Right renal pelvis (tissue), 4 donors: ENCODE measurements at places on chromosomes 1 and 21.

- no peak for DNase-seq
Observed at GRCh38 chr1:107810291-107810951, 154.6 kb downstream of the VAV3 start.

DNA sequence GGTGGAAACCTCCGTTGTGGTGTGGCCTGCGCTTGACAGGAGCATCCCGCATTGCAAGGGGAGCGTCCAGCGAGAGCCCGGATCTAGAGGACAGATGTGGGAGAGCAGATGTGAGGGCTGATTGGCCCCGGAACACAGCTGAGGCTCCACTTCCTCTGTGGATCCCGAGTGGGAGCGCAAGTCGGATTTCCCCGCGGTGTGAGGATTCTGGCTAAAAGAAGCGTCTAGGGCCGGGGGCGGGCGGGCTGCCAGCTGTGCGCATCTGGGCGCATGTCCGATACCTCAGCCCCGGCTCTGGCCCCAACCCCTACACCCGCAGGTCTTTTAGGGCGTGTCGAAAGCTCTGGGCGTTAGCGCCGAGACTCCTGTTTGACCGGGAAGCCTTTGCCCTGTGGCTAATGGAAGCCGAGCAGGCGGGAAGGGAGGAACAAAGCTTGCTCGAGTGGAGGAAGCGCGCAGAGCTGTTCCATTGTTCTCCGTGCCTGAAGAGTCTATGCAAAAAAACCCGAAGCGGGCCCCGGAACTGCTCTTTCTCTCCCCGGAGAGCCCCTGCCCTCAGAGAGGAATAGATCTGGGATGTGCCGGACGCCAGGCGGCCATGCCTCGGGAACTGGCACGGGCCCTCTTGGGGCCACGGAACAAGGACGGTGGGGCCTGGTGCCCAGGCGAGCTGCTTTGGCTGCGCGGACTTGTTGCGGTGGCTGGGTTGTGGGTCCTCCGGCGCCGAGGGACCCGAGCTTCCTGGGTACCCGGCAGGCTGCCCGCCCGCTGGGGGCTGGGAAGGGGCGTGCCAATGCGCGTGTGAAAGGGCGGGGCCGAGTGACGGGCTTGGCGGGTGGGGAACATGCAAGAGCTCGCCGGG, 111.1 kb downstream of the NAV1 start:
- peak; percentile 61 for DNase-seq

DNA sequence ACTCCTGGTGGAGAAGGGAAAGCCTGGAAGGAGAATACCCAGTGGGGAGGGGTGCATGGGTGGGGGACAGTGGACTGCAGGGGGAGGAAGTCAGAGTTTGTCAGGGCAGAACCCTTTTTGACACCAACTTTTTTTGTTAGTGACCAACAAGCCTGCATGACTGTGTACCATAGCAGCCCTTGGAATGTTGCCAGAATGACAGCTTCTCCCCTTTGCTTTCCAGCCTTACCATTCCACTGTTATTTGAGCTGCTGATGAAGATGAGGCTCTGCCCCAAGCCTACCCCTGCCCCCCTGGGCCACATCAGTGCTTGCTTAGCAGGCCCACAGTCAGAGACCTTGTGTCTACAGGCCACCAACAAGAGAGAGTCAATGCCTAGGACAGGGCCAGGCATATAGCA, 341.2 kb downstream of the HHAT start:
- no peak for DNase-seq

DNA sequence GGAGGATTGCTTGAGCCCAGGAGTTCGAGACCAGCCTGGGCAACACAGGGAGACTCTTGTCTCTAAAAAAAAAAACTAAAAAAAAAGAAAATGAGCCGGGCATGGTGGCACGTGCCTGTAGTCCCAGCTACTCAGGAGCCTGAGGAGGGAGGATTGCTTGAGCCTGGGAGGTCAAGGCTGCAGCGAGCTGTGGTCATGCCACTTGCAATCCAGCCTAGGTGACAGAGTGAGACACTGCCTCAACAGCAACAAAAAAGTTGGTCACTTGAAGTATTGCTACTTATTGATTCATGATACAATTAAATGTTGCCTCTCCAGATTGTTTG, 57.9 kb upstream of the CXADR start:
- no peak for DNase-seq

GRCh38 chr1:117500584-117500983, 105.3 kb upstream of the TENT5C start:
- no peak for DNase-seq

GRCh38 chr1:11731691-11732283, 4.1 kb upstream of the AGTRAP start:
- no peak for DNase-seq

GRCh38 chr1:100404821-100405220, 52.5 kb downstream of the CDC14A start:
- DNase-seq, result no peak

- DNase-seq, result no peak
Observed at GRCh38 chr1:61853583-61853982, 111.3 kb downstream of the PATJ start.

- no peak for DNase-seq
Observed at GRCh38 chr1:12709091-12709491, 6.8 kb upstream of the AADACL3 start.

DNA sequence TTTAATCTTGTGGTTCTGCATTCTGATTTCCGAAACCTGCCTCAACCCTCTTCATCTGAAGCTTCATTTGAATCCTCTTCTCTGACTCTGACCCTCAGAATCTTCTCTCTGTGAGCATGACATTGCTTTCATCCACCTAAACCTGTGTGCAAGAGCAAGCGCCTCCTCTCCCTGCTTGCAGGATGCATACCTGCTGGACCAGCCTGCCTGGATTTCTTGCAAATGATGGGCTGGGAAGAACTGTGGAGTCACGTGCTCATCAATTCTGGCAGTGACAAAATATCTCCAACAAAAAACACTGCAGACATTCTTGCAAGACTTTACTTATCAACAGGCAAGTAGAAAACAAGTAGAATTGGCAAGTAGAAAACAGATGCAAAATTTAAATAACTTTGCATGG, 20.8 kb upstream of the SLC35F3 start:
- DNase-seq, result no peak

DNA sequence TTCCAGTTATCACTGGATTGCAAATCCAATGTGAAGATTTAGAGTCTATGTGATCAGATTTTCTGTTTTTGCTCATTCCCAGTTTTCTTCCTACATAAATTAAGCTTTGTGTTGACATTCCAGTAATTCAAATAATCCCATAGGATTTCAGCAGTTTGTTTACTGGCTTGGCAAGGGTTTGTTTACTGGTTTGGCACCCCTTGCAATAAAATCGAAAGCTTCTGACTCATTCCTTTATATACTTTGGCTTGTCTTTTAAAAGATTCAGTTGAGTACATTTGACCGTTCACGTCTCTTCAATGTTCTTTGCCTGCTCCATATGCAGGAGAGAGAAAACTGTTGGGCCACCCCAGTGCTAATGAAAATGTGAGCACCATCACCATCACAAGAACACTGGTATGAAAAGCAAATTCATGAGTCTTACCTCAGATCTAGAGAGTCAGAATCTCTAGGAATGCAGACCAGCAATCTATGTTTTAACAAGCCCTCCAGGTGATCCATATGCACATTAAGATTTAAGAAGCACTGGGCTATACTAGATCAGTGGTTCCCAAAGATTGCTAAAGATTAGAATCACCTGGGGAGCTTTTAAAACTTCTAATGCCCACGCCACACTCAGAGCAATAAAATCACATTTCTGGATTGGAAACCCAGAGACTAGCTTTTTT, 32.8 kb downstream of the ZC3H11B start:
- DNase-seq, result no peak

- DNase-seq, result no peak
Observed at GRCh38 chr1:28113242-28113572, 24.8 kb upstream of the EYA3 start.

DNA sequence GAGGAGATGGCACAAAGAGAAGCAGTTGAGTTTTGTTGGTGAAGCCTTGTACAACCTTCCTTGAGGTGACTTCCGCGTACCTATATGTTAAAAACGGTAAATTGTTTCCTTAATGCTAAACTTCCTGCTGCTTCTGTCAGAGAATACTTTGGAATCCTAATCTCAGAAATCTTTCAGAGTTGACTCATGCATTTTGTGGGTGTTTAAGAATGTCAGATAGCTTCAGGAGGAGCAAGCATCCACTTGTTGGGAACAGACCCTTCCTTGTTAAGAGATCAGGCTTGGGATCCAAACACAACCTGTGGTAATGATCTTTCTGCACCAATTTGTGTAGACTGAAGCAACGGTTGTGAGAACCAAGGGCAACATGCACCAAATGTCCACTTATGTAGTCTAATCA, 29.5 kb downstream of the AK4 start:
- no peak for DNase-seq

DNA sequence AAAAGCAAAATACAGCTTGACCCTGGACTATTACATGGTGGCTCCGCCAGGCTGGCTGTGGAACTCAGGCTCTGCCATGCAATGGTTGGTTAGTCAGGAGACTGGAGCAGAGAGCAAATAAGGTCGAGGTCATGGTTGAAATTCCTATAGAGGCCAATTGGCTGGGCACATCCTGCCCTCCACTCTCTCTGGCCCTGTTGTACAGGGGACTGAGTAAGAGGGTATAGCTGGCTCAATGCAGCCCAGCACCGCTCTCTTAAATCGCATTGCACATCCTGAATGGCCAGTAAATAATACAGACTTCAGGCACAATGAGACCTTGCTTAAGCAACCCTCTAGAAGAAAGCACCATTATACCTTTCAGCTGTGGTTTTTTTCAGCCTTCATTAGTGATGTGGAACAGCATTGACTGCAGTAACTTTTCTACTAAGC, 59.3 kb upstream of the PPP2R5A start:
- DNase-seq, result no peak

DNA sequence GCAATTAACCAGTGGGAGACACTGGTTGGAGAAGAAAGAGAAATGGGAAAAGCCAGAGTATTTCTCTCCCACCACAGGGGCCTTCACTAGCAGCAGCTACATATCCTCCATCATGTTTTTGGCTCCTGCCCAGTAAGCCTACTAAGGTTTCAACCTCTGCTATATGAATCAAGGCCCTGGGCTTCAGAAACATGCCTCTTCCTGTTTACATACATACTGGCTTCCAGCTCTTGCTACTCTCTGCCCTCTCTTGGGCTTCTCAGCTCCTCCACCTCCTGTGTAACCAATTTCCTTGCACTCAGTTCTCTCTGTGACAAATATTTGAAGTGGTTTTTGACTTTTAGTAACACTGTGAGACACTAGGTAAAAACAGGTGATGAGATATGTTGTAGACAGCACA, 80.8 kb downstream of the LRRC7 start:
- DNase-seq, result peak; percentile 3

GRCh38 chr1:43452789-43453441, 816 bp downstream of the HYI start:
- no peak for DNase-seq

- DNase-seq, result no peak
Observed at GRCh38 chr1:151568626-151569088, 28.5 kb downstream of the TUFT1 start.

DNA sequence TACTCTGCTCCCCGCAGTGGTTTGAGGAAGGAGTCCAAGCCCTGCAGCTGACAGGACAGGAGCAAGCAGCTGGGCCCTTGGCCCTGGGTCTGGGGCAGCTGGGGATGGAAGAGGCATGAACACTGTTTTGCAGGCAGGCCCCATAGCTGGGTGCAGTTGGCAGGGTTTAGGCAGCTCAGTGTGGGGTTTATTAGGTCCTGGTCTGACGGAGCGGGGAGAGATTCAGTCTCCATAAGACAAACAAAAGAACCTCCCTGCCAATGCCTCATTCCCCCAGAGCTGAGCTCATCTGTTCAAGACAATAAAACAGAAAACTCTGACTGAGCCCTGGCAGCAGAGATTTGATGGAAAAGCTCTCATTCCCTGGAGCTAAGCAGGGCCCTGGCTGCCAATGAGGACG, 37.3 kb downstream of the OLFML2B start:
- DNase-seq, result no peak

- DNase-seq, result no peak
Observed at GRCh38 chr1:78522136-78522535, 31.4 kb downstream of the PTGFR start.

- no peak for DNase-seq
Observed at GRCh38 chr1:198771563-198772153, 132.8 kb downstream of the PTPRC start.

DNA sequence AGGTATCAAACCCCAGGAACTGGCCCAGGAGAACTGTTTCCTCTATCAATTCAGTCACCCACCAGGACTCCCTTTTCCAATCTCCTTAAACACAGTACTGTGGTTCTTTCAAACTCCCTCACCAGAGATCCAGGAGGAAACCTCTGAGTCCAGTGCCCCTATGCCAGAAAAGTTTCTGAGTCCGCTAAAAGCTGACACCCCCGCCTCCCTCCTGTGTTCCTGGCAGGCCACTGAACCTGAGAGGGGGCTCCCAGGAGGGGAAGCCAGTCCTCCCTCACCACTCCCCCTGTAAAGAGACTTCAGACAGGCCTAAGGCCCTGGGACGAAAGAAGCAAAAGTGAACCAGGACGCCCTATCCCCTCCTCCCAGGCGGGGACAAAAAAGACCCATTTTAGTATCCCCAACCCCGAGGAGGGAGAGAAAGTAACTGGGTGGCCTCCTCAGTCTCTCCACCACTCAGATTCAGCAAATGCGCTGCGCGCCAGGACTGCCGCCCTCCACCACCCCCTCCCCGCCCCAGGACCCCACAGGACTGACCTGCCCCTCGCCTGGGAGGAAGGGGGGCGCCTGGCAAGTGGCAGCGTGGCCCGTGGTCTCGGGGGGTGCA, 624 bp downstream of the SLC41A1 start:
- DNase-seq, result no peak

DNA sequence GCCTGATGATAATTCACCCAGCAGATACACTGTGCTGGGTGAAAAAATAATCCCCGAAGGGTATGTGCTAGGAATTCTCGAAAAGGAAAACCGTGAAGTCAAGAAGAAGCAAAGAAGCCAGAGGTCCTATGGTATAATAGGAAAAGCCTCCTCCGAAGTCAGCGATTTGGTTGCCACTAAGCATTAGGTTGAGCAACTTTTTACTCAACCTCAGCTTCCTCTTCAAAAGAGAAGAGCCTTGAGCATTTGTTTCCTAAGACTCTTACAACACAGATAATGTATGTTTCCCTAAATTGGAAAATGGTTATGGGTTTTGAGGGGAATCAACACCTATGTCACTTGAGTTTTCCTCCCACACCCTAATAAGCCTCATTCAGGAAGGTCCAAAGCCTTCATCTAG, 21.3 kb upstream of the MNDA start:
- no peak for DNase-seq

DNA sequence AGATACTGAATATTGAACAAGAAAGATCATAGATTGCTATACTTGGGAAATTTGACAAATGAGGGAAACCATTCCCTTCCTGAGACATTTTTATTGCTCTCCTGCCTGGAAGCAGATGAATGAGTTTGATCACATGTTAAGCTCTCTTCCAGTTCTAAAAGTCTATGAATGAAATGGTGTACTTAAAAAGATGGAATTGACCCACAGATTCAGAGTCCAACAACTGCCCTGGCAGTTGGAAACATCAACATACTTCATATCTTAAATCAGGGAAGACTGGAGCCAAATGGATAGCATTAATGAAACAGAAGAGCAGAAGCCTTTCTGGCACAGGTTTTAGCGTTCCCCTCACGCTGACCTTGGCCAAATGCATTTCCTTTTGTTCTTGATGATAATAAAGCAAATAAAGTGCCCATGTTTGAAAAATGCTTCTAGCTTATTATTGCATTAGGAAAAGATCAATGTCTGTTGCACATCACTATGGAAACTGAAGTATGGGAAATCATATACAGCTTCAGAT, 142.6 kb downstream of the ESRRG start:
- no peak for DNase-seq
